CD8-positive, alpha-beta memory T cell (primary cell): ENCODE measurements at places on chromosomes 3 and 15.

GRCh38 chr3:110027446-110028080, 690.2 kb upstream of the DPPA4 start:
- DNase-seq = no peak

- no peak for DNase-seq
These were observed 4.9 kb downstream of the DUOXA2 start for GRCh38 chr15:45118996-45119395.

DNA sequence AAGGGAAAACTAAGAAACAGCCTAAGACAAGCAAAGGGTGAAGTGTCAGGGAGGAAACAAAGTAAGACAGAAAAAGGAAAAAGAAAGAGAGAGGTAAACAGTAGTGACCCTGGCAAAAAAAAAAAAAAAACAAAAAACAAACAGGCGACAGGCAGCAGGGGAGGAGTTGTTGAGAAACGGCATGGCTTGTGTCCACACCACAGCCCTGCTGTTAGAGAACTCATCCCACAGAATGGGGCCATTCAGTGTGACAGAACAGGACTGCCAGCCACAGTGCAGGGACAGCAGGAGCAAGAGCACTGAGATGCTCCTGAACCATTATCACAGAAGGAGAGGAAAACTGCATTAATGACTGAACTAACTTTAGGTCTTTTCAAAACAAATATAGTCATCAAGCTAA, 29.7 kb downstream of the MECOM start:
- DNase-seq = no peak

GRCh38 chr15:94704946-94705345, 473.6 kb downstream of the MCTP2 start:
- DNase-seq = no peak

DNA sequence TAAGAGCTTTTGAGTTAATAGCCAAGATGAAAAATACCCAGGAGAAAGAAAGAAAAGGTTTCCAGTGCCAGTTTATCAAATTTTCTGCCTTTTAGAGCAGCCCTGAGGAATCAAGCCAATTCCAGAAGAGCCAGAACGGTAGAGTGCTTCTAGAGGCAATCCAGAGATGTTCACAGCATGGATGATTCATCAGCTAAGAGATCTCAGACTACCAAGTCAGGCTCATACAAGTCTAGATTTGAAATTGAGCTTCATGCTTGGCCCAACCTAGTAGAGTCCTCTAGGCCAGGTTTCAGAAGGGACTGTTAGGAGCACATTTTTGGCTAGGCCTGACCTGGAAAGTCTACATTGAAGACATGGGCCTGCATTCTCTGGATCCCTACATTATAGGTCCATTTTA, 15.5 kb downstream of the WDR48 start:
- DNase-seq = no peak

GRCh38 chr3:2937055-2937454, 173.1 kb downstream of the IL5RA start:
- no peak for DNase-seq

DNA sequence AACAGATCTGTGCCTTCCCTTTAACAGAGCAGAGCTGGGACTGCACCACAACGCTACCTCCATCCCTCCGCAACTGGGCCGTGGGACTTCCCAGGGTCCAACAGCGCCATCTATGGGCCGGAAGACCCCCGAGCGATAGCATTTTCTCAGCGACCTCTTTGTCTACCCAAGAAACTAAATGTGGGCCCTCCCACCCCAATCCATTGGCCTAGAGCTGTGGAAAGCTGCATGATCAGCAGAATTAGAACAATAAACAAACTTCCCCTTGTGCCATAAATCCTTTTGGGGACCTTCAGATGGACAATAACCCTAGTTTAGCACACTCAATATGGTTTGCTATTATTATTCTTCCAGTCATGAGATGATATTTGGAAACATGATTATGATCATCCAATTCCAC, 74.8 kb upstream of the NTRK3 start:
- DNase-seq = peak; percentile 15

DNA sequence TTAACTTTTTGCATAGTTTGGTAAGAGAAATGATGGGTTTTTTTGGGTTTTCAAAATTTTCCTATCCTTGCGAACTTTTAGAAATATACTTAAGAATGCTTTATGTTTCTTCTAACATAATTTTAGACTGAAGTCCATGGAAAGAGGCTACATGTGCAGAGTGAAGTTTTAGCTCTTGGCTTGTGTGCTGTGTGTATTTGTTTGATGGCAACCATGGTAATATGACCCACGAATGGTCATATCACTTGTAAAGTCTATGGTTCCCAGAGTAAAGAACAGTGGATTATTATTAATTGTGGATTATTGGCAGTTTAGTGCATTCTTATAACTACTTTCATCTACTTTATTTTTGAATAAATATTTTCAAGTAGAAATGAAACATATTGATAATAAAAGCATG, 124.0 kb upstream of the GOLGA6L4 start:
- no peak for DNase-seq

DNA sequence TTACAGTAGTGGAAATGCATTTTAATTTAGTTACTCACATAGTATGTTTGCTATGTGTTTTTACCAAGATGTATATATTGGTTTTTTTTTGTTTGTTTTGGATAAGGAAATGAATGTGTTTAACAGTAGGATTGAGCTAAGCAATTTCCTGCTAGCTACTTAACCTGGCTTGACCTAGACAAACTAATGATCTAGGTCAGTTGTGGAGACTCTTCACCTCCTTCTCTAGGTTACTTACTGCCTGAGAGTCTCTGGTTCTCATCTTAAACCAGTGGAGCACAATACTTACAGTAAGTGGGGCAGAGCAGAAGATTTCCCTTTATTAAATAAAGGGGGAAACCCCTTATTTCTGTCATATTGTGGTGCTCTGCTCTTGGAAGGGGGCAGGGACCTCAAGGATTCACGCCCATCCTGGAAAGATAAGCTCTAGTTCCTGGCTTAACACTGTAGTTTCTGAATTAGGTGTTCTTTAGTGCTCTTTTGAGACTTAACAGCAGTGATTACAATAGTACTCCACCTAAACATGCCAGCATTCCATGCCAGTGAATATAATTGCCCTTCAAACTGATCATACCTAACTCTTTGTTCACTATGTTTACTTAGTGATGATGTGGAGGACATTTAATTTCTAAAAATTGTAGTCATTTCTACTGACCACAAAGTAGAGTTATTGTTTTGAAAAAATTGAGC, 79.9 kb downstream of the UBP1 start:
- DNase-seq = no peak

GRCh38 chr3:66402596-66403290, 98.1 kb downstream of the LRIG1 start:
- no peak for DNase-seq

DNA sequence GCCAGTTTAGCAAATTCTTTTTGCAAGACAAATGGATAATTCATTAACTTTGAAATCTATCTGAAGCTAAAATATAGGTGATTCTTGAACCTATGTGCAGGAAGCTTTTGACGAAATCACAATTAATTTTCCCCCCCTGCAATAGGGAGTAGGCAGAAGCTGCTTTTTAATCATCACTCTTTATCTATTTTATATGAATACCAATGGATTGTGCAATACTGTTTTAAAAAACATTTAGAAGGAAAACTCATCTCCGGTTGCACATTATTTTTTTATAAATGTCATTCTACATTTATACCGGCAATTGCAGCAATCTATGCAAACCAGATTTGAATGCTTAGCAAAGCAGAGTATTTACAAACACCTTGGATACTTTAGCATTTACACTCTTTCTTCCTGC, 121.1 kb upstream of the TMCO5A start:
- DNase-seq = no peak

GRCh38 chr3:47692158-47692557, 89.5 kb downstream of the SMARCC1 start:
- no peak for DNase-seq

DNA sequence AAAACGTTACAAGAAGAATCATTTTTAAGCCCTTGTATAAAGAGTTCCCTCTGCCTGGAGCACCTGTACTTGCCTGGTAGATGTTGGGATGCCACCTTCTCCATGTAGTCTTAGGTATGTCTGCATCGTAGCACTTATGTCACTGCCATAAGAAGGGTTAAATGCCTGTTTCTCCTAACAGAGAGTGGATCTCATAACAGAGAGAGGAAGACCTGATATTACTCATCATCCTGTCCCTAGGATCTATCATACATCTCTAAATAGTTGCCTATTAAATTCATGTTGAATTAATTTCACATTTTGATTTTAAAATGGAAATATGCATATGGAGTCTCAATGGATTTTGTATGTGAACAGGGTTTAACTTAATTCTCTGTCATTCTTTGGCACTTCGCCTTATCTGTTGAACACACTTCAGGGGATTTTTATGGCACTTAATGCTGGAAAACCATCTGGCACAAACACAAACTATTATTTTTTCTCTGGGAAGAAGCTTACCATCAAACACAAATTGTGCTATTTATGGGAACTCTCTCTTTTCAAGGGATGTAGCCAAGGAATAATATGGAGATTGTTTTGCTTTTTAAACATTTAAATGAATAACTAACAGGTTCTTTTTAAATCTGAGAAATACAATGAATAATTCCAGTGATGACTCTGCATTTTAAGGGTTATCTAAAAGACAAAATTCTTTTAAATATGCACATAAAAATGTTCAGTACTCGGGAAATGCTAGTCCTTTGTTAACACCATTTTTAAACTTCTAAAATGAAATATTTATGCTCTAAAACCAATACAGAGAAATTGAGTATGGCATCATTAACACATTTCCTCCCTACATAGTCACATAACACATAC, 230.7 kb downstream of the ZNF385D start:
- DNase-seq = no peak

- DNase-seq = no peak
These were observed 120.3 kb downstream of the ASB7 start for GRCh38 chr15:100722551-100723314.
